ENCODE measurements at places on chromosomes 11 and 22. TPM values are rescaled to one million over a fixed set of nuclear protein-coding genes. Genes with fewer than 3 reads are reported as not detected.

PGM2L1 gene
- 0.39 TPM for total RNA-seq

LAMTOR1 gene
- total RNA-seq, result 130 TPM

CYP2D6 gene
- 2.7 TPM for total RNA-seq

HYOU1 gene
- 228 TPM for total RNA-seq

DMC1 gene
- total RNA-seq, result 0.26 TPM

RTN4RL2 gene
- 0.03 TPM for total RNA-seq
